ENCODE measurements at places on chromosomes 12 and 14.

- DNase-seq: no peak
Observed at GRCh38 chr12:95151821-95152220, 65.4 kb downstream of the FGD6 start.

DNA sequence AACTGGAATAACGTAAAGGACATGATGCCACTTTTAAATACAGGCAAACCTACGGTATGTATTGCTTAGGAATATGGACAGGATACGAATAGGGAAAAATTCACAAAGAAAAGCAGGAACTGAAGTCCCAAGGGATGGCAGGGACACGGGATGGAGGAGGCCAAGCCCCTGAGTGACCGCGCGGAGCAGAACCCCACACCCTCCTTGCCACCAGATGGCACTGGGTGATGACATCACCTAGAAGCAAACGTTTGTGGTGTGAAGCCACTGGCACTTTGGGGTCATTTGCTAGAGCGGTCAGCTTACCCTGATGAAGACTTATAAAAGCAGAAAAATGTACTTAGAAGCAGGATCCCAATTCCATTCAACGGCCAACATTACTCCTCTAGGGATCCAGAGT is 9.4 kb downstream of the DHX37 start:
- no peak for DNase-seq

- DNase-seq: no peak
Observed at GRCh38 chr14:104306450-104307040, 168.2 kb downstream of the KIF26A start.

- DNase-seq: no peak
Observed at GRCh38 chr14:105861985-105862465, 335.6 kb downstream of the TMEM121 start.

- DNase-seq: no peak
Observed at GRCh38 chr14:94977016-94977415, 180.3 kb downstream of the DICER1 start.

DNA sequence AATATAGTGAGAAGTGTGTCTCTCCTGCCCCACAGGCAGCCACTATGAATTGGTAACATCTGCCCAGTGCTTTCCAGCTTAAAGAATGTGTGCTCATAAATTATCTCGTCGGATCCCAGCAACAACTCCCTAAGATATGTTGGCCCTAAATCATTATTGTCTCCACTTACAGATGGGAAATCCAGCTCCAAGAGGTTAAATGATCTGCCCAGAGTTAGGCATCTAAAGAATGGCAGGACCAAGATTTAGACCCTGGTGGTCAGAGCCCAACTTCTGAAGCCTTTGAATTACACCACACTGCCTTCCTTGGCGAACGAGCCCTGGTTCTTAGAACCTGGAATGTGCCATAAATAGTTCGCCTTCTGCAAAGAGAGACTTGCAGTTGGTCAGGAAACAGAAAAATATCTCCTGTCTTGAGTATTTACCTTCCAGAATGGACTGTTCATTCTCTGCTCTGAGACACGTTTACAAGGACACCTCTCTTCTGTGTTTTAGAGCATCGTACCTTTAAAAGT is 20.1 kb upstream of the PLEK2 start:
- DNase-seq: no peak

DNA sequence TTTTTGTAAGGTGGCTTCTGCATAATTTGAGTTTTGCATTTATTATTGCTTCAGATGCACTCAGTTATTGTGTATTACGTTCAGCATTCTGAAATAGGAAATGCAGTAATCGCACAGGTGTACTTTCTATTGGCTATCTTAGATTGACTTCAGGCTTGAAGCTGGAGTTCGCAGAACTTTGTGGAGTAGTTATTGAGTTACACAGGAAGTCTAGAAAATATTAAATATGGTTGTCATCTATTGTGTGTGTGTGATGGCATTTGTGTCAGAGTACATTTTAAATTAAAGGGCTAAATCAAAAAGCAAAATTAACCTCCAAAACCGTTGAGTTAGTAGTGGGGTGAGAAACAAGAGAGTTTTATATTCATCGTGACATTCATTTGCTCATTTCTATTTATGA is 2.7 kb downstream of the ARID2 start:
- DNase-seq: no peak

GRCh38 chr12:67430708-67431335 is 161.7 kb downstream of the CAND1 start:
- DNase-seq: peak; percentile 85

- no peak for DNase-seq
Observed at GRCh38 chr14:74829251-74829650, 46.7 kb downstream of the PROX2 start.

DNA sequence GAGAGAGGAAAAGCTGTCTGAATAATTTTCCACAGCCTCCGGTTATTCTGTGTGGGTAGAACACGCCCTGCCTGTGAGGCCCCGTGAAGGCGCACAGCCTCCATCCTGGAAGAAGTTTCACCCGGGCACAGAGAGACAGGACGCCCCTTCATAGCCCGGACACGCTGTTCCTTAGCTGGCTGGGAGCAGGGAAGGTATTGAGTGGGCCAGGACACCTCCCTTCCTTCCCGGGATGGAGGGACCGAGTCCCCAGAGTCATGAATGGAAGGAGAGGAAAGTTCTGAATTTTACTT is 135.5 kb downstream of the GCH1 start:
- DNase-seq: no peak

- DNase-seq: no peak
Observed at GRCh38 chr14:79516009-79516408, 695.3 kb downstream of the DIO2 start.

- DNase-seq: no peak
Observed at GRCh38 chr14:37650356-37651037, 55.1 kb downstream of the TTC6 start.

- DNase-seq: no peak
Observed at GRCh38 chr14:24840204-24840893, 206.4 kb upstream of the GZMB start.

GRCh38 chr14:49193332-49194065 is 392.7 kb downstream of the RPS29 start:
- no peak for DNase-seq

GRCh38 chr14:97219431-97220017 is 422.3 kb downstream of the VRK1 start:
- no peak for DNase-seq

DNA sequence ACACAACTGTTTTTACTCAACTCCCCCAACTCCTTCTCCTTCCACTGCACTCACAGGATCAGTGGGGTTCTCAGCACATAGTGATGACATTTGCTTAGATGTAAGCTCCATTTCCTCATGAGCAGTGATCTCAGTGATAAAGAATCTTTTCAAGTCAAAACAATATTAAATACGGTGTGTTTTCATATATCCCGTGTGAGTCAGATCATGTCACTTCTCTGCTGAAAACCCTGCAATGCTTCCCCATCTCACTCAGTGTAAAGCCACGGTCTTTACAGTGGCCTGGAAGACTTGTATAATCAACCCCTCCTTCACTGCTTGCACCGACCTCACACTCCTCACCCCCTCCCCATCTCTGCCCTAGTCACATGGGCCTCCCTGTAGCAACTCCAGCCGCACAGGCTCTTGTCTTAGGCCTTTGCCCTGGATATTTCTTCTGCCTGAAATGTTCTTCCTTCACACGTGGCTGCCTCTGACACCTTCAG is 149.7 kb upstream of the ARHGAP5 start:
- DNase-seq: no peak

- DNase-seq: no peak
Observed at GRCh38 chr14:89060191-89060590, 235.7 kb downstream of the TTC8 start.

GRCh38 chr12:52082988-52083637 is 3.6 kb downstream of the SMIM41 start:
- no peak for DNase-seq

DNA sequence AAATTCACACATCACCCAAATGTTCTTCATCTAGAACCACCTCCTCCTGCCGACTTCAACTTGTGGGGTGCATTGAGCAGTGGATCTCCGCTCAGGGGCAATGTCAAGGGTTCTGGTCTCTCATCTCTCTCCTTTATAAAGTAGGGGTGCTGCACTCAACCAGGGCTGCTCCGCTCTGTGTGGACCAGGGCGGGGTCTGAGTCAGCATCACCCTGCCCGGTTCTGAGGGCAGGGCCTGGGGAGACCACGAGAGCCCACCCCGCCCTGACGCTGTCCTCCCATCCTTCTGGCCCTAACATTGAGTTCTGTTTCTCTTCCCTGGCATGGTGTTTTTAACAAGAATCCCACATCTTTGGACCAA is 311.6 kb upstream of the DIO3 start:
- DNase-seq: no peak

GRCh38 chr12:56593909-56594621 is 36.1 kb downstream of the BAZ2A start:
- DNase-seq: peak; percentile 42

DNA sequence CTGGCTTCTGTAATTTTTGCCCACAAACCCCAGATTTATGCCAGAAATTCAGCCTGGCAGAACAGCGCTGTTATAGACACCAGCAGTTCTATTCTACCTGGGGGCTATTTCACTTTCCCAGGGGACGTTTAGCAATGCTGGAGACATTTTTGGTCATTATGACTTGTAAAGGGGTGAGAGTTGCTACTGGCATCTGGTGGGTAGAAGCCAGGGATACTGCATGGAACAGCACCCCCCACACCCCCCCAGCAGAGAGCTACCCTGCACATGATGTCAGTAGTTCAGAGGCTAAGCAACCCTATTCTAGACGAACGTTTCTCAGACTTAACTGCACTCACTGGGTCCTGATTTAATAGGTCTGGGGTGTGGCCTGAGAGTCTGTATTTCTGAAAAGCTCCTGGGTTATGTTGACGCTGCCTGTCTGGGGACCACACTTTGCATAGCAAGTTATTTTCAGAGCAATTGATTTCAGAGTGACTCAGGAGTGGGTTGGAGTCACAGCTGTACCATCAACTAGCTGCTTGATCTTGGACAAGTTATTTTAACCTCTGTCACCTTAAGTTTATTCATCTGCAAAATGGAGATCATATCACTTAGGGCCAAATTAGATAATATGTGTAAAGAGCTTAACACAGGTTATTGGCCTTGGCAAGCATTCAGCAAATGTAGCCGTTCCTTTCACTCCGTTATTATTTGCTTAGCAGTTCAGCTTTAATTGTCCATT is 48.5 kb downstream of the CHST11 start:
- no peak for DNase-seq

Data from right renal cortex interstitium (tissue), 3 donors.